ENCODE measurements at places on chromosomes 12 and 14.

DNA sequence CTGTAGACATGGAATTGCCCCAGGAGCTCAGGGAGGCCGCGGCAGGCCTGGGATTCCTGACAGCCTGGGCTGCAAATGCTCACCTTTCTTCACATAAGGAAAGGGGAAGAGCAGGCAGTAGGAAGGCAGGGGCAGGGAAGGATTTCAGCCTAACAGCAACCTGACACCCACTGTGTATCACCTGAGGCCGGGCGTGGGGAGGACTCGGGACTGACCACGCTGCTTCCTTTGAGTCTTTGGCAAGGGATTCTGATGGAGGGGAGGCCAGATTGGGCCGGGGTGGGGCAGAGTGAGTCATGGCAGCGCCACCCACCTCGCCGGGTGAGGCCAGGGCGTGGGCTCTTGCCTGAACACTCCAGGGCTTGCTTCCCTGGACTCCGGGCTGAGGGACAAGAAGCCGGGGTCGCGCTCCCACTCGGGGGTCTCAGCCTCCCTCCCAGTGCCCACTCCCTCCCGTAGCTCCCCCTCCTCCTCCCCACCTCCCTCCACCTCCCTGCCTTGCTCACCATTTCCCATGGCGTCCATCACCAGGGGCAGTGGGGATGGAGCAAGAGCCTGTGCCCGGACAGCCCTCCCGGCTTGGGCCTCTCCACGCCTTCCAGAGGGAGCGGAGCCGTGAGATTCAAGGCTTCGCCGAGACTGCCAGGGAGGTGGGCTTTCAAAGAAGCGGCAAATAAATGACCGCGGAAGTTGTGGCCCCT is 247.9 kb upstream of the RTL1 start:
- DNase-seq = no peak

DNA sequence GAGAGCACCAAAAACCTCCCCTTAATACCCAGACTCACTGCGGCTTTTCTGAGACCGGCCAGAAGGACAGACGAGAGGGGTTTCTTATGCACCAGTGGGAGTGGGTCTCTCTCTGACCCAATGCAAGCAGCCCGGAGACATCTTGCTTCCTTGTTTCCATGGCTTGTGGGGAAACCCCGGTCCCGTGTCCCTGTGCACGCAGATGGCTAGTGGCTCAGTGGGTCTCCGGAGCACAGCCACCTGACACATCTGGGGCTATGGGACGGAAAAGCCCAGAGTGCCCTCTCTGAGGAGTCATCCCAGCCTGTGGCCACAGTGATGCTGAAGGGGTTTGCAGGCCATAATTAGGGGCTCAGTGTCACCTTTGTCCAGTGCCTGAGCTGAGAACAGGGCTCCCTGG is 197.6 kb downstream of the PHETA1 start:
- DNase-seq = no peak

- no peak for DNase-seq
These were observed 14.8 kb upstream of the PTHLH start for GRCh38 chr12:27987331-27987730.

DNA sequence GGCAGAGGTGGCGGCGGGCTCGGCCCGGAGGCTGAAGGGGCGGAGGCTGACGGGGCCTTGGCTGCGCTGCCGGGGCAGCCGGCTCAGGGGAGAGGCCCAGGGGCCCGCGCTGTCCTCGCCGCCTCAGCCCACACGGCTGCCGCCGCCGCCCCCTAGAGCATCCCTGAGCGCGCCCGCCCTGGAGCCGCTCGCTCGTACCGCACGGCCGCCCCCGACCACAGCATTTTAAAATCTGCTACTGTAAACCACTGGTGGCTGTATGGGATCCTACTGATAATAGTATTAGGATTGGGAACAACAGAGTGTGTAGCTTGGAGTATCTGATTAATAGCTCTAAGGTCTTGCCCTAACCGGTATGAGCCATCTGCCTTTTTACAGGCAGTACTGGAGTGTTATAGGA is 22.2 kb upstream of the EDDM3A start:
- DNase-seq = no peak

- peak; percentile 17 for DNase-seq
These were observed 24.0 kb downstream of the KLRK1 start for GRCh38 chr12:10365696-10366405.

DNA sequence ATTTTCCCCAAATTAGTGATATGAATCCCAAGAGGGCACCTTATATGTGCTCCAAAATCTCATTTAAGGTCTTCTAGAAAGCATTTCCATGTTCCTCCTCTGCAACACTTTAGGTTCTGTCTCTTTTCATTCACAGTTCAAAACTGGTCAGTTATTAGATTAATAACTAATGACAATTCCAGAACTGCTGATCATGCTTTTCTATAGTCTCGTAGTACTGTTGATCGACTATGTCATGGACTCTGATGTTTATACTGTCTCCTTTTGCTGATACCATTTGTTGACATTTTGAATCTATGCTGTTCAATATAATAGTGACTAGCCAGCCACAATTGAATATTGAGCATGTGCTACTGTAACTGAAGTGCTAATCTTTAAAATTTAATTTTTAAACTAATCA is 728.3 kb downstream of the LRFN5 start:
- DNase-seq = no peak

DNA sequence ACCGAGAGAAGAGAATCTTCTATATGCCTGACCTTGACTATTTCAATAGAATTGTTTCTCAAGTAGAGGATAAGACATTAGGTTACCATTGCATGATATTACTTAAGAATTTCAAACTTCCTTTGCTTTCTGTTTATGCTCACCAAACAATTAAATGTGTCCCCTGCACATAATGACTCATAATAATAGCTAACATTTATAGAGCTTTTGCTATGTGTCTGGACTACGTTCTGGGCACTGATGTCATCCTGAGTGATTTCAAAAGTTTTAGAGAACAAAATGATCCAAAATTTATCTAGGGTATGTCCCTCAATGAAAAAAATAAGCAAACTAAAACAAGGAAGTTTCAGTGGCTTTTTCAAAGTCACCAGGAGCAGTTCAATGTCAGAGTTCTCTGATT is 38.8 kb downstream of the SLC15A5 start:
- no peak for DNase-seq

GRCh38 chr14:38405851-38406635 is 150.2 kb upstream of the CLEC14A start:
- no peak for DNase-seq

DNA sequence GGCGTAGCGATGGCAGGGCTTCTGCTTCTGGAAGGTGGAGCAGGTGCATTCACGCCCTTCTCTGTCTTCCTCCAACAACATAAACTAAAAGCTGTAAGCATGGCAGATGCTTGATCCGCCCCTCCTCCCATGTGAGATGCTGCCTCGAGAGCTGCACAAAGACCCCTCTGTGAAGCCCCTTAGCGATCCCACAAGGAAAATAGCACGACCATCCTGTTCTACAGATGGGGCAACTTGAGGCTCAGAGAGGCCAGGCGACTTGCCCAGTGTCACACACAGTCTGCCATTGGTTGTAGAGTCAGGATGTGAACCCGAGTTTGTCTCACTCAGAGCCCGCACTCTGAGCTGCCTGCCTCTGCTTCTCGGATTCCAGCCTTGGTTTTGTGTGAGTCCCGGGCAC is 144.4 kb downstream of the SCARB1 start:
- no peak for DNase-seq

GRCh38 chr12:2052826-2053678 is at the start of gene CACNA1C:
CACNA1C (plus strand) TSS chr12:2052987; CDS start chr12:2053563, 576 bp downstream.
- DNase-seq = peak; percentile 32

DNA sequence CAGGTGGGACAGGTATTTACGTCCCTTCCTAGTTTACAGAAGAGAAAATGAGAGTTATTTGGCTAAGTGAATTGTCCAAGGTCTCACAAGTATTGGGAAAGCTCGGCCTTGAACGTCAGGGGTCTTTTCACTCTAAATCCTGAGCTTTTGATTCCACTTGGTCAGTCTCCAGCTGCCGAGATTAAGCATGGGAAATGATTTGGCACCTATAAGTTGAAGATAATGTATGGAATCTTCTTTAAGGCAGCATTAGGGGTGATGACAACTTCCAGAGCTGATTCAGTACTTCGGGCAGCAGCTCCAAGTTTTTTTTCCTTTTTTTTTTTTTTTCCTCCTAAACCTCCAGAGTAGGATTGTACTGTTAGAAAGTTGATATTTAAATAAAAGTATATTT is 722 bp downstream of the FAM234B start:
- DNase-seq = no peak

DNA sequence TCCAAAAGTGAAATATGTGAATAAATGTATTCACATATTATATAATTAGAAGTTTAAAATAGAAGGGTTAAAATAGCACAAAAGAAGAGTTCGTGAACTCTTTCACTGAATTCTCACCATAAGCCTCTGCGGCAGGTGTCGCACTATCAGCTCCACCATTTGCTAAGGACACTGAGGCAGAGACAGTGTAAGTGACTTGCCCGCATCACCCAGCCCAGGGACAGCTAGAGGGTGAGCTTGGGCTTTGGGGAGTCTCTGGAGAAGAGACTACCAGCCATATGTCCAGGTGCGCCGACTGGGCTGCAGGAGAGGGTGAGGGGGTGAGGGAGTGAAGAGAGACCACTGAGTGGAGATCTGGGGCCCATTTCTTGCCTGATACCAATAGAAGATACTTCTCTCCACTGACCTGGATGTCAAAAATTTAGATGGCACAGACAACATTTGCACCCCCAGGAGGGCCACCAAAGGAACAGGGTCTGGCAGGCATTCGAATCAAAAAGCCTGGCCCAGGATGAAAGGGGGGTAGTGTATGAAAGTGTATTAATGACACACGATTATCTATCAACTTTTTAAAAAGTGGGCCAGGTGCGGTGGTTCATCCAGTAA is 28.5 kb downstream of the FAIM2 start:
- DNase-seq = no peak

DNA sequence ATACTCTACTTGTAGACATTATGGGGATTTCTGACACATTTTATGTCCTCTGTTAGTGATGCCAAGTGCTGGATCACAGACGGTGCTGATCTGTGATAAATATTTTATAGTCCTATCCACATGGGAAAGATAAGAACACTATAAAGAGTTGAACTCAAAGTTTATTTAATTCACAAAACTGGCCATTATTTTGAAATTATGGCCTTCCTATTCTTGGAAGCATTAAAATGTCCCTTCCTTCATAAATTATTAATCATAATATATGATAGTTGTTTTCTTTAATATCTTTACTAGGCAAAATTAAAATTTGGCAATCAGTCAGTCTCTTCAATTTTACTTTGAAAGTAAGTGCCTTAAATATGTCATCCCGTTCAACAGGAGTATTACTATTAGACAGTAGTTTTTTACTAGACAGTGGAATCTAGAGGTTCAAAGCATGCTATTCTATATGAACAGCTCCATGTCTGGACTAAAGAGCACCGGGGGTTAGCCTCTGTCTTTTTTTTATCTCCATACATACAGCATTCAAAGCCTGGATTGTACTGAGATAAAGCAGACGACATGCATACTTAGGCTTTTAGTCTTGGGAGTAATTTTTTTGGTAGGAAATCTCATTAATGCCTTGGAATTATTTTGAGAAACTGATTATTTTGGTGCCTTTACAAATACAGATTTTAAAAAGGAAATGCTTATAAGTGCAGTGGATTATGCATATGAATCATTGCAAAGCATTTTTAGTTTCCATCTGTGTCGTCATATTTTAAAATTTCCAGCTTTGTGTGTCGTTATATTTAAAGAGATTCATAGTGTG is 306.1 kb upstream of the RGS6 start:
- no peak for DNase-seq
